ENCODE measurements at places on chromosomes 5 and 9.

- DNase-seq = no peak
Observed at GRCh38 chr9:112864403-112864802, 26.3 kb downstream of the SLC46A2 start.

DNA sequence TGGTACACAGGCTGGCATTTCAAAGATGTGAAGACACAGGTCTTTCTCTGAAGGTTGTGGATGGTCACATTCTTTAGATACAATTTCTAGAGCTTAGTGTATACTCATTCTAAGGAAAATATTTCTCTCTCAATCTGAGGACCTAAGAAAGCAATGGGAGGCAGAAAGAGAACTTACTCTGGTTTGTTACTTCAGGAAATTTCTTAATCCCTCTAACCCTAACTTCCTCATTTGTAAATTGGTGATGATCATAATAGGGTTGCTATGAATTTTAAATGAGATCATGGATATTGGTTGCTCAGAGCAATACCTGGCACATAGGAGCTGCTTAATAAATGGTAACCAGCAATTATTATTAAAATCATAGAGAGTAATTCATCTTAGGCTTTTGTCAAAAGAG is 22.1 kb downstream of the FAM170A start:
- no peak for DNase-seq

GRCh38 chr5:63228154-63228553 is 649.5 kb downstream of the LRRC70 start:
- DNase-seq = no peak

DNA sequence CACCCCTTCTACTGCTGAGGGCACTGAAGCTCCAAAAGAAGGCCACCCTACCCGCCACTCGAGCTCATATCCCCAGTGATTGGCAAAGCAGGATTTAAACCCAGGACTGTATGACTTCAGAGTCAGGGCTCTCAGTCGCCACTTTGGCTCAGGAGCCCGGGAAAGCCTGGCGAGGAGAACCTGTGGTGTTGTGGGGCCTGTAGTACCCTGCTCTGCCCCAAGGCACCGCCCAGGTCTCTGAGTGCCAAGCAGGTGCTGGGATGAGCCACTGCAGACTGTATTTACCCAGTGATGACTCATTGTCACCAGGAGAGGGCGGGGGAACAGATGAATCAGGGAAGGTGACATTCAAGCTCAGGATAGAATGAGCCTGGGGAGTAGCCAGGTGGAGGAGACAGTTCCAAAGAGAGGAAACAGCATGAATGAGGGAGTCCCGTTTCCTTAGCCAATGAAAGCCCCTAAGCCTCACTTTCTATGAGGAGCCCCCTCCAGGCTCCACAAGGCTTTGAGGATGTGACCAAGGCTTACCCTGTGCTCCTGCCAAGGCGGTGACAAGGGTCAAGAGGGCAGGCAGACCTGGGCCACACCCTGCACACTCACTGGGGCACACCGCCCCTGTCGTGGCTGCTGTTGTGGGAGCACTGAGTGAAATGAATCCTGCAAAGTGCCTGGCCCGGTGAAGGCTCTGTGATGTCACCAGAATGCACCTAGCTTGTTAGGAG is 17.8 kb upstream of the DPM2 start:
- DNase-seq = peak; percentile 80

DNA sequence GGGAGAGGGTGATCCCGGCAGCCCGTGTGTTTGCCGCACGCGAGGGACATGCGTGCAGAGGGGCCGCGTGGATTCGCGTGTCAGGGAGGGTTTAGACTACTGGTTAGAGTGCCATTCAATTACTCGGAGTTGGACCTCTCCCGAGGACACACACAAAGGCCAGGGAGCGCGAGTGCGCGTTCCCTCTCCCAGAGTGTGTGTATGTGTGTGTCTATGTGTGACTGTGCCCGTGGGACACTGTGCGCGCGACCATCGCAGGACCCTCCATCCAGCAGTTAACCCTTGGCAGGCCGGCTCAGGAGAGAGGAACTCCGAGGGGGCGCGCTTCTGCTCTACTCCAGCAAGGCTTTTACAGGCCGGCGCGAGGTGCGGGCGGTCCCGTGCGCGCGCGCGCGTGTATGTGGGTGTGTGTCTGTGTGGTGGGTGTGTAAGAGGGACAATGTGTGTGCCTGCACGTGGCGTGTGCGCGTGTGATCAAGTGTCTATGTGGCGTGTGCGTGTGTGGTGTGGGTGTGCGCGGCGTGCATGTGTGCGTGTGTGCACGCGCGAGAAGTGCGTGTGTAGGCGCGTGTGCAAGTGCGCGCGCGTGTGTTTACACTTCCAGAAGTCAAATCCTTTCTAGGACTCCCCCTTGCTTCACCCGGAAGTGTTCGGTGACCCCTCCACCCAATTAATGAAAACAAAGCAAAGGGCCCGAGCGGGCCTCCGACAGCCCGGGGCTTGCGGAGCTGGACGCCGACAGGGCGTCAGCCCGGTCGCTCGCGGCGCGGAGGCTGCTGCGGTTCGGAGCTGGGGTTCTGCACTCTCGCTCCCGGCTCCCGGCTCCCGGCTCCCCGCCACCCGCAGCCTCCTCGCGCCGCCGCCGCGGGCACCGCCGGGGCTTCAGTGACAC is 75.3 kb upstream of the TBCA start:
- DNase-seq = no peak

DNA sequence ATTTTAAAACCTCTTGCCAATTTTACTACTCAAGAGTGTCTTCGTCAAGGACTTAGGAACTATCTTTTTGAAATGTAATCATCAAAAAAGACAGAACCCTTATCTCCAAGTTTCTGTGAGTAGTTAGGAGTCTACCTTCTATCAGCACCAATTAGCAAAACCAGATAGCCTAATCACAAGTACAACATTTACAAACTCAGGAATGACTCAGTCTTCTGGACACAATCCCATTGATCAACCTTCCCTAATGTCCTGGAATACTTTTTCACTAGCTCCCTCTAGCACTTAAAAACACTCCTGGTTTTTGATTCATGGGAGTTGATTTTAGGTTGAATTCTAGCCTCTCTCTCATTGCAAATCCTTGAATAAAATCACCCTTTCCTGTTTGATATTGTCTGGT is 680.7 kb downstream of the PRR16 start:
- DNase-seq = no peak

- no peak for DNase-seq
Observed at GRCh38 chr9:27457445-27457844, 66.6 kb upstream of the IFNK start.

DNA sequence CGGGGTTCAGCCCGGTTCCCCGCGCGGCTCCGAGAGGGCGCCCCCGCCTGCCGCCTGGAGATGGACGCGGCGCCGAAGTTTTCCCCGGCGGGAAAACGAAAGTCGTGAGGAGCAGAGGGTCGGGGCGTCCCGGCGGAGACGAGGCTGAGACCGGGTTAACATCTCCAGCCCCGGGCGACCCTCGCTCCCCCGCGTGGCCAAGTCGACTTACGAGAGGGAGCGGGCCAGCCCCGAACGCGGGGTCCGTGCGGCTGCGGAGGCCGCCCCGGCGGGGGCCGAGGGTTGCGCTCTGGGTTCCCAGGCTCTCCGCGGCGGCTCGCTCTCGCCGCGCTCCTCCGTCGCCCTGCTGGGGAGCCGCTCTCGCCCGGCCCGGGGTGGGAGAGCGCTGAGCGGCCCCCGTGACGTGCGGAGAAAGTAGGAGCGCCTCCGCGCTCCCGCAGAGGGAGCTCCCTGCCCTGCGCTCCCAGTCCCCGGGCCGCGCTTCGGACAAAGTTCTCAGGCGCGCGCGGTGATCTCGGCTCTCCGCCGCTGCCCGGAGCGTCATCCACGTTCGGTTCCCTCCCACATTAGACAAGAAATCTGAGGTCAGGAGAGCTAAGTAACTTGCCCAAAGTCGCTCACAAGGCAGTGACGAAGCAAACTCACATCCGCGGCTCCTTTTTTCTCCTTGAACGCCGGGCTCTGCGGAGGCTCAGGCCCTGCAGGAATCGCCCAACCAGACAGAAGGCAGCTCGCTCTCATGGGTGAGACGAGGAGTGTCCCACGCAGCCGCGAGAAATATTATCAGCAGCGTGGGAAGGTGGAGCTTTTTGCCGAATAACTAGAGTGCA is 1.2 kb upstream of the GCNT4 start:
- DNase-seq = peak; percentile 54

- no peak for DNase-seq
Observed at GRCh38 chr5:34991486-34992238, 56.1 kb downstream of the AGXT2 start.

- no peak for DNase-seq
Observed at GRCh38 chr9:36132086-36132485, 4.4 kb upstream of the GLIPR2 start.

DNA sequence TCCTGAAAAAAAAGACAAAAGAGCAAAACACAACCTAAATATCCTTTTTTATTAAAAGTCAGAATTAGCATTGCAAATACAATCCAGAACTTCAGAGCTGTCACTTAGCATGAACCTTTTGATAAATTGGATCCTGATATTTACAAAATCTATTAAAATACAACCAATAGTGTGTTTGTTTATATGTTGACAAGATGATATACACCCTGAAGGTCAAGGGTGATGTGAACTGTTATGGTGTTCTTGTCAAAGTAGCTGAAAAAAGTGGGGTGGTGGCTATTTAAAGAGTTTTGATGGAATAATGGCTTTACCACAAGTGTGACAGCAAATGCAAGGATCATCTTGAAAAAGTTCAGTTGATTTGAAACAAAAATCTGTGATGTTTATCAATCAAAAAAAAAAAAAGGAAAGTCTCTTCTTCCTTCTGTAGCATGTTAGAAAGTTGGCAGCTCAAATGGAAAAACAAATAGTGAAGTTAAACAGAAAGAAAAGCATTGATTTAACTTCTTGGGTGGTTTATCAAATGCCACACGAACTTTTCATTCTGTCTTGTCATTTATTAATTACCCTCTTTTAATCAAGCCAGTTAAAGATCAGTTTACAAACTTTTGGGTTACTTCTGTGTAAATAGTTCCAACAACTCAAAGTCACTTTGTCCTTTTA is 44.5 kb downstream of the PRDM6 start:
- no peak for DNase-seq

DNA sequence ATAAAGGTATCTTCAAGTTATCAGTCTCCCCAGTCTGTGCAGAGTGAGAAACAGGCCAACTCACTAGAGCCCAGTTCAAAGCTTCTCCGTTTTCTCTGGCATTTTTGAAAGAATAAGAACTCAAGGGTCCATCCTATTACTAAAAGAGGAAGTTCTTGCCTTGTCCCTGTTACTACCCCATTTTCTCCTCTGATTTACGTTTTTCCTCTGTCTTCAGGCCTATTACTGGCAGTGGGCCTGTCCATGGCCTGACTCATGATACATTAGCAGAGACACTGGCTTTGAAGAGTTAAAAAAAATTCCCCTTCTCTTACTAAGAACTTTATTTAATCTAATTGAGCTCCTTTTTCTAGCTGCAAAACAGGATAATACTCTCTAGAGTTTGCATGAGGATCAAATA is 624.0 kb upstream of the KLF4 start:
- DNase-seq = no peak

GRCh38 chr9:81682177-81682576 is 7.2 kb downstream of the TLE1 start:
- DNase-seq = no peak

DNA sequence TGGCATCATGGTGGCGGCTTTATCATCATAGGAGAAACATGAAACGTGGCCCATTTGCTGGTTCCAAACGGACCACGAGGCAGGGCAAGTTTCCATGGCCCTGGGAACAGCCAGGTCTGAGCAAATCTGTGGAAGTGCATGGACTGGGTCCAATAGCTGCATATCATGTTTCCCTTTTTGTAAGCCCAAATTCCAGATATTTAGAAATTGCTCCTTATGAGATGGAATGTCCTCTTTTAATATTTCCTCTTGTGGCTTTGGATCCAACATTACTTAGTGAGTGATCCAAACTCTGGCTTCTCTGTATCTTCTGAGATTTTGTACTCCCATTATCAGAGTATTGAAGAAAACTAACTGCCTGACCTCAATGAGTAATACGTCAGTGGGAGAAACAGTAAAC is 79.8 kb upstream of the FBXL7 start:
- no peak for DNase-seq

DNA sequence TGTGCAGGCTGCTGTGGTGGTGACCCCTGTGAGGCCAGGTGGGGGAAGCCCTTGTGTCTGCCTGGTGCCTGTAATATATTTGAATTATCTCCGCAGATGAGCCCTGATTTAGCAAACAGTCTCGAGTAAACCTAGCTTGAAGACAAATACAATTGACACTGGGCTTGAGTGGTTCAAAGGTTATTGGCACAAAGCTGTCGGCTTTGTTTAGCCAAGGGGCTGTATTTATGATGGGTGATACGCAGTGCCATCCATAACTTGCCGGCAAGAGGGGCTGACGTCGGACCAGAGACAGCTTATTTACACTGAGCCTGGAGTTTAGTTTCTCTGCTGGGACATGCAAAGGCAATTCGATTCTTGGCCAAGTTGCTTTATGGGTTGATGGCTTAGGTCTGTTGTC is 20.0 kb upstream of the PITX1 start:
- no peak for DNase-seq

DNA sequence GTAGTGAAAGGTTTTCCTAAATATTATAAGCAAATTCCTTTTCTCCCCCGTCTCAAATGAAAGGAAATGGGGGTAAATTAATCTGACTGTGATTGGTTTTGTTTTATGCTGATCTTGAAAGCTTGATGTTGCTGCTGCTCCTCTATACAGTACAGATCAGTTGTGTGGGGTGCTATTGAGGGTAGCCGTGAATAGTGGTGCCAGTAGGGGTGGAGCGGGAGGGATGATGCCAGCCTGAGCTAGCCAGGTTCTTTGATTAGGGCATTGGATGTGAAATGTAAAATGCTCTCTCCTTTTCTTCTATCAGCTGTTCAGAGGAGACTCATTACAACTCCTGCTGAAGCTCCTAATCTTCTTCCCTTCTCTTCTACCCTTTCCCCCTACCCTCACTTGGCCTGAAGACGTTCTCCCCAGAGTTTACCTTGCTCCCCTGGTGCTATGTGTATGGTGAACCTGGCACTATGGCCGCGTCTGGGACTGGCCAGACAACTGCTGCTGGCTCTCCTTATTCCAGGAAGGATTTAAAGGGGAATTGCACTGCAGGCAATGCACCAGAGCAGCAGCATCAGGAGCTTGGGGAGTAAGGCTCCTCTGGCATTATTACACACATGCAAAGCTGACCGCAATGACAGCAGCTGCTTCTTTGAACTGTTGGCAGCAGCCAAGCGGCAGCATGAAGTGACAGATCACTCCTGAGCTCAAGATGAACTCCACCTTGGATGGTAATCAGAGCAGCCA is 566 bp downstream of the GPR21 start:
- DNase-seq = no peak

- DNase-seq = no peak
Observed at GRCh38 chr5:172170251-172170701, 17.7 kb downstream of the STK10 start.

DNA sequence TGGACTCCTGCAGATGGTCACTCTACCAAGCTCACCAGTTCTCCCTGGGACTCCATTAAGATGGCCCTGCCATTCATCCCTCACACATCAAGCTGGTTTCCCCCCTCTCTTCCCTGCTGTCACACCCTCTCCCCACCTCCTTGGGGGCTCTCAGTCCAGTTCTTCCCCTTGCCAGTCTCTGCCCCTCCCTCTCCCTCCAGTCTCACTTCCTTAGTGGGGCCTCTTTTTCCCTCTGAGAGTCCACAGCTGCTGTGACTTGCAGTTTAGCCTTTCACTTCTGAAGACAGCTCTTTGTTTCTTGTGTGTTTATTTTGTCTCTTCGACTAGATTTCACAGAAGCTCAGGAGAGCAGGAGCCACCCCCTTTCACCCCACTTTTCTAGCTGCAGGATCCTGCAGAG is 10.5 kb downstream of the DOCK2 start:
- DNase-seq = no peak

Measured in effector CD4-positive, alpha-beta T cell (primary cell).